ENCODE measurements at places on chromosomes 12 and 14.

- DNase-seq = no peak
These were observed 148.1 kb upstream of the CRY1 start for GRCh38 chr12:107241411-107241810.

DNA sequence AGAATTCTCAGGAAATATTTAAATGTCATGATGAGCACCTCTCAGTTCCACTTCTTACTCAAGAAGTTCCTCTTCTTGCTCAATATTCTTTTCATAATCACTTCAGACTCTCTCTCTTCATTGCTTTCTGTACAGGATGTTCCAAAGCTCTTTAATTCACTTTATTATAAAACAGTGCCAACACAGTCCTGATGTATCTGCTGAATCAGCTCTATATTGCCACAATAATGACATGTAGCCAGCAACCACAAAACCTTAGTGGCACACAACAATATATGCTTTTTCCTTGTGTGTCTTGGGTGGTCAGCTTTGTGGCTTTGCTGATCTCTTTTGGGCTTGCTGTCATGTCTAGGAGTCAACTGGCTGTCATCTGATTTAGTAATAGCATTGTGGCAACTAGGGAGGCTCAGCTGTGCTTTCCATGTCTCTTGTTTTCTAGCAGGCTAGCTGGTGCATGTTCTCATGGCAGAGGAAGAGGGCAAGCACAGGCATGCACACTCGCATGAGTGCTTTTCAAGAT lies 52.8 kb upstream of the SLC2A13 start:
- DNase-seq = peak; percentile 70

DNA sequence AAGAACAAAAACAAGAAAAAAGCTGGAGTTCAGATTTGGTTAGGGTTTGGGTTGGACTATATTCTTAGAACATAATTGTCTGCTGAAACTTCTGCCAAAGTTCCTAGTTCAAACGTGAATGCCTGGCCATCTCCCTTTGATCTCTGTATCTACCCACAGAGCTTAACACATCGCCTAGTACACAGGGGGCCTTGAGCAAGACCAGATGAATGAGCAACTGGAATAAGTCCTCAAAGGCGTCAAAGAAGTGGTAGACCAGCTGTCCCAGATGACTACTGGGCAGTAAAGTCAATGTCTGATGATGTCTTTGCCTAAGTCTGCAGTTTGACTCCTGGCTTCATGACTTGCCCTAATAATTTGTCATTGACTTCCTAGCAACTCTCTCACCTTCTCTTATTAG lies 13.9 kb upstream of the STAB2 start:
- no peak for DNase-seq

DNA sequence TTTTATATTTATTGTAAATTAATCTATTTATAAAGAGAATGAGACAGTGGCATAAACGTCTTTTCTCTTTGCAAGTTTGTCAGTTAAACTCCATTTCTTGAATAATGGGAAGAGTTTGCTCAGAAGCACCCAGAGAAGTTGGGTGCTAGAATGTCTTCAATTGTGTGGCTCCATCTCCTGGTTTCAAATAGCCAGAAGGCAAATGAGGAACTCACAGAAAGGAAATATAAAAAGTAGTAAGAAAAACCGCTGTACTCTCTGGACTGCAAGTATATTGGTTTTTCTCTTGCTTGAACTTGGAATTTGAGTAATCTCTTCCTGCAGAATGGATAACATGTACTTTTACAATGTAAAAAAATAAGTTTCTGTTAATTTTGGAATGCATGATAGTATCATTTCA lies 217.5 kb downstream of the DPY19L2 start:
- DNase-seq = peak; percentile 44

GRCh38 chr12:123973552-123974341 lies 732 bp downstream of the ZNF664 start:
- DNase-seq = no peak

DNA sequence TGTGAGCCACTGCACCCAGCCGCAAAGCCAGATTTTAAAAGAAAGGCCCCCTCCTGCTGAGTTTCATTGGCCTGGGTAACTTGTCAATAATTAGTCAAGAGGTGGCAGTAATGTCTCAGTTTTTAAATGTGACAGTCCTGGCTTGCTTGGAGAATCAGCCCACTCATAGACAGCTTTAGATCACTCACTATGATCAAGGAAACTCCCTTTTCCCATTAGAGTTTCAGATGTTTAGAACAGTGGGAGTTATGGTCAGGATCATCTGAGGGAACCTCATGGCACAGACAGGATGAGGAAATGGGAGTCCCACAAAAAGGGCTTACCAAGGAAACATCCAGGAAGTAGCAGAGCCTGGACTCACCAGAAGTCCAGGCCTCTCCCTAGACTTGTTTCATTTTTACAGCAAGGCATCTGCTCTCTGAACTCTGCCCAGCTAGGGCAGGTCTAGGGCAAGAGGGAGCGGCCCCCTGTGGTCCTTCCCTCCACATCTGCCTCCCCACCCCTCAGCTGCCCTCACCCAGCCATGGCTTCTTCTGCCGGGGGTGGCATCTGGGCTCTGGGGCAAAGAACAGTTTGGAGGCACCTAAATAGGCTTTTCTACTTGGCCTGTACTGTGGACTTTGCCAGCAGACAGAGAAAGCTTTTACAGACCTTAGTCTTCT lies 11.2 kb downstream of the BCL2L14 start:
- DNase-seq = peak; percentile 62

GRCh38 chr12:89357297-89357730 lies 5.0 kb upstream of the DUSP6 start:
- DNase-seq = no peak

DNA sequence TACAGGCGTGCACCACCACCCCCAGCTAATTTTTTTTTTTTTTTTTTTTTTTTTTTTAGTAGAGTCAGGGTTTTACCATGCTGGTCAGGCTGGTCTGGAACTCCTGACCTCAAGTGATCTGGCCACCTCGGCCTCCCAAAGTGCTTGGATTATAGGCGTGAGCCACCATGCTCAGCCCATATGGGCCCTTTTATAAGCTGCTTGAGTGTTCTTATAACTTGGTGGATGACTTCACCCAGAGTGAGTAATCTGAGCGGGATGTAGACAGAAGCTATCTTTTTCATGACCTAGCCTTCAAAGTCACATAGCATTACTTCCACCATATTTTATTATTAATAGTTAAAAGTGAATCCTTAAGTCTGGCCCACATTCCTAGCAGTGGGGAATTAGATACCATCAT lies 16.4 kb downstream of the BBOF1 start:
- DNase-seq = no peak

DNA sequence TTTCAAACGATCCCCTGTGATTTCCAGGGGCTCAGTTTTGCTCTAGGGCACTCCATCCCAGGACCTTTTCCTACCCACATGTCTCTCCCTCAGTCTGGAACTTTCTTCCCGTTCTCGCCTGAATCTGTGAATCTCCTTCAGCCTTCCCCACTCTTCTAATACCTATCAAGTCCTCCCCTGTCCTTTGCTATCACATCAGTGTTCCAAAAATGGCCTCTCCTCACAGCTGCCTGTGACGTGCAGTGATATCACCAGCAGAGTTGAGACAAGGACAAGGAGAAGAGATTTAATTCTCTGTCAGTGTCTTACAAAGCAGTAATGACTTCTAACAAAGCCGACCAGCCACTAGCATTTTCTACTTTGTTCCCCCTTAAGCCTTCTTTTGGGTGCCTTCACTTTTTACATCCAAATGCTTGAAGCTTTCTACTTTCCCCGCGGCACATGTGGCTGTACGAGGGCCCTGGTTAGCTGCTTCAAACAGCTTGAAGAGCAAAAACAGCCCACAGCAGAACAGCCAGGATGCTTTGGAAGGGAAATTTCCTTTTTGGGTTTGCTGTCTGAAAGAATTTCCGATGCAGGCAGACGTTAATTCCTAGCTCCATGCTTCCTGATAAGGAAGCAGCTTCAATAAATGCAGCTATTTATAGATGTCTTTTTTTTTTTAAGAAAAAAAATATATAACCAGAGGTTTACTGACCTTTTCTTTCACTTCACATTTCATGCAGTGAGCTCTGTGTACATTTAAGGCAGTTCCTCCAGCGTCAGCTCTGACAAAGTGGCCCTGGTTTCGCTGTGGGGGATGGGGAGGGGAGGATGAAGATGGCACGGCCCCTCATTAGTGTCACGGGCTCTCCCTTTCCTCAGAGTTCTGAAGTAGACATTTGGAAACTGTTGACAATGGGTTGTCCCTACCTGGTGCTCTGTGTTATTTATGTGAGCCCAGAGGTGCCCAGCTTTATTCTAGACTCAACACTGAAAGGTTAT lies 109.3 kb downstream of the ETV6 start:
- DNase-seq = peak; percentile 37

DNA sequence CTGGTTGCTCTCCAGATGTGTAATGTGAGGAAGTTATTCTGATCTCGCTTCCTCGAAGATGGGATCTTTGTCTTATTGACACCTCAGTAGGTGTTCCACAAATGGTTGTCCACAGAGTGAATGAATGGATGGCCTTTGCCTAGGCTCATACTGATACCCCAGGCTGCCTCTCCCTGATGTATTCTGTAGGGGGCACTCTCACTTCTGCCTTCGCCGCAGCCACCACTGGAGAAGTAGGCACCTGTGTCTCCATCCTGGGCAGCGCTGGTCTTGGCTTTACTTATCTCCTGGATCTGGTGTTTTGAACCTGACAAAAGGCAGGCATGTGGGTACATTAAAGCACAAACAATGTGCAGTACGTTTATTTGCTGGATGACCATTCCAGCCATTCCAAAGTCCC lies 82.1 kb downstream of the ZFP36L1 start:
- no peak for DNase-seq

DNA sequence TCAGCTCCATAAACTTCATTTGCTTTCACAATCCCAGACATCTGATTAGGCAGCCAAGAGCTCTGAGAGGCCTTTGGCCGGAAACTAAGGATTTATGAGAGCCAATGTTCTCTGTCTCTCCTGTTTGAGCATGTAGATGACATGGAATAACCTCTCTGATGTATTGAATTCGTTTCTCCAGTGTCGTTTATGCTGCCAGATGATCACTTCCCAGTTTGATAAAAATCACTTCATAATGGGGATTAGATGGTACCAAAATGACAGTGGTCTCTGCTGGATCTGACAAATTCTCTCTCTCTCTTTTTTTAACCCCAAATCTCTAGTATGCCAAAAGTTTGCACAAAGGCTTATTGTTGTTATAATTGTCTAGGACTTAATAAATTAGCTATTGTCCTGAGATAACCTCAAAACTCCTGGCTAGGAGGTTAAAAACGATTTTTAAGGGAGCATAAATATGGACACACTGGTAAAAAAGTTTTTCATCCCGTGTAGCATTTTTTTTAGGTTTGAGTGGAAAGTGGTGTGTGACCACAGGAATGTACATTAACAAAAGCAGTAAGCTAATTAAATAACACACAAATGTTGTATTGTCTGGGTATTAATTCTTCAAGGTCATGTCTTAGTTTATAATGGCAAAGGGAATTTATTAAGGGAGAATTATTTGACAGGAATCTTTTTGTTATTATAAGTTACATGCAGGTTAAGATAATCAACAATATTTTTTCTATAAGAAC lies 82.6 kb upstream of the USP44 start:
- DNase-seq = no peak
